ENCODE measurements at places on chromosomes 11 and 22. TPM values are rescaled to one million over a fixed set of nuclear protein-coding genes. Genes with fewer than 3 reads are reported as not detected.

The CACNA1I gene
- 0.16 TPM for total RNA-seq

The TRPM5 gene
- not detected for total RNA-seq

The PATE4 gene
- total RNA-seq = not detected

The SCUBE1 gene
- 107 TPM for total RNA-seq

The OR52A1 gene
- not detected for total RNA-seq

The PHETA2 gene
- total RNA-seq = 21.3 TPM

The TSSC4 gene
- total RNA-seq = 67.0 TPM

The ASRGL1 gene
- 15.6 TPM for total RNA-seq

The CTTN gene
- 316 TPM for total RNA-seq

The KREMEN1 gene
- 17.4 TPM for total RNA-seq

The HBB gene
- not detected for total RNA-seq

The OR10D3 gene
- total RNA-seq = not detected

The YPEL1 gene
- total RNA-seq = 23.1 TPM

The RAC2 gene
- total RNA-seq = 11.3 TPM

The ALG12 gene
- 30.0 TPM for total RNA-seq

The SLC29A2 gene
- 0.77 TPM for total RNA-seq

The OR56A1 gene
- total RNA-seq = not detected

The KIF18A gene
- not detected for total RNA-seq

The CCDC188 gene
- total RNA-seq = not detected

The OR5A1 gene
- total RNA-seq = not detected

Measured in gastroesophageal sphincter (tissue), 4 donors.